IPS-NIHi11 (cell line): ENCODE measurements at places on chromosomes 7 and 10.

DNA sequence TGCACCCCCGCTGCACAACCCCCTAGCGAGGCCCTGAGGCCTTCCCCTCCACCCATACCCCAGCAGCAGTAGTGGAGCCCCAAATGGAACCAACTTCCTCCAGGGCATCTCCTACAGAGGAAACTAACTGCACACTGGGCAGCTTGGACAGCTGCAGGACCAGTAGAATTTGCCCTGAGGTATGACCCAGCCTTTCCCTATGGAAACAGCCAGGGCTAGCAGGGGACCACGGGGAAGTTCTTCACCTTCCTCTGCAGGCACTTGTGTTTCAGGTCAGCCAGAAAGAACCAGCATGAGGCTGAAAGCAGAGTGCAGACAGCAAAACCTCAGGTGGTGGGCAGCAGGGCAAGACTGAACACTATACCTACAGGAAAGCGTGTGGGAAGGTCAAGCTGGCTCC is 5.7 kb upstream of the EEPD1 start:
- no peak for DNase-seq

DNA sequence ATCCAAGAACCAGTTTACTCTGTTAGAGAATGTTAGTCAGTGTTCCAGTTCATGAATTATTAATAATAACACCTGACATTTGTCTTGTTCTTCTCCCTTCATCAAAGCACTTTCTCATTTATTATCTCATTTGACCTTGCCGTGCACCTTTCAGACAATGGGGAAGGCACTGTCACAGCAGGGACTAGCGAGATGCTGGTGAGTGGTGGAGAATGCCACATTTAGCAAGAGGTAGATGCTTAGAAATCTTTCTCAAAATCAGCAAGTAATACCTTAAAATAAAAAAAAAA is 34.2 kb upstream of the XRCC2 start:
- no peak for DNase-seq

DNA sequence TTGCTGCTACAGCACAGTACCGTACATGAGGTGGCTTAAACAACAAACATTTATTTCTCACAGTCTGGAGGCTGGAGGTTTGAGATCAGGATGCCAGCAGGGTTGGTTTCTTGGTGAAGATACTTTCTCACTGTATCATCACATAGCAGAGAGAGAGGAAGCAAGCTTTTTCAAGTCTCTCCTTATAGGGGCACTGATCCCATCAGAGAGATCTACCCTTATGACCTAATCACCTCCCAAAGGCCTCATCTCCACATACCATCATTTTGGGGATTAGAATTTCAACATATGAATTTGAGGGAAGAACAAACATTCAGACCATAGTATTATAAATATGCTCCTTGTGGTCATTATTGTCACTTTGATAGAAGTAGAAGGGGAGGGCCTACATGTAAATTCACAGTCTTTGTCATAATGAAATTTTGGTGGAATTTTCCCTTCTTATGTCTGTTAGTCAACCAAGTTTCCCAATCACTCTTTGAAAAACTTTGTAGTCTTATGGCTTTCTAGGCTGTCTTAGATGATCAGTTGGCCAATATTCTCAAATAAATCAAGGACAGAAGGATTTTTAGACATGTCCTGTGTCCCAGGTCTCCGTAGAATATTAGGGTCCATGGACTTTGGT is 606.2 kb downstream of the LRMDA start:
- DNase-seq, result no peak

GRCh38 chr7:159117366-159118196 is 27.1 kb downstream of the VIPR2 start:
- no peak for DNase-seq

- no peak for DNase-seq
These were observed 55.0 kb downstream of the TRIM24 start for GRCh38 chr7:138515001-138515528.

GRCh38 chr7:36300696-36301350 is 88.8 kb upstream of the ANLN start:
- no peak for DNase-seq

GRCh38 chr10:79320820-79321493 is 26.3 kb upstream of the PPIF start:
- no peak for DNase-seq

- DNase-seq, result peak; percentile 51
These were observed 79.5 kb upstream of the PCBD1 start for GRCh38 chr10:70967591-70968587.

DNA sequence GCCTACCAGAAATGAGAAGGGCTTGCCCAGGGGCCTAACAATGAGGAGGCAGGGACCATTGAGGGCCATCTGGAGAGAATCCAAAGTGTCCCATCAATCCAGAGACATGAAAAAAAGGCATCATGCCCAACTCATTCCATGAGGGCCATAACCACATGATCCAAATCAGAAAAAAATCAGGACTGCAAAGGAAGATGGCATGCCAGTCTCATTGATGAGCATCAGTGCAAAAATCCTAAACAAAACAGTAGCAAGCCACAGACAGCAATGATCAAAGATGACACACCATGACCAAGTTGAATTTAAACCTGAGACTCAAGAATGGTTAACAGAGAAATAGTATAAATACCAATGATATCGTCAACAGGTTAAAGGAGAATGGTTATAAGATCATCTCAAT is 7.0 kb upstream of the CYP3A4 start:
- no peak for DNase-seq

GRCh38 chr7:103296901-103297836 is at the start of gene PMPCB:
Gene PMPCB, plus strand, starts transcription at chr7:103297435. Its CDS starts 25 bp downstream, at chr7:103297460.
- DNase-seq, result peak; percentile 93

DNA sequence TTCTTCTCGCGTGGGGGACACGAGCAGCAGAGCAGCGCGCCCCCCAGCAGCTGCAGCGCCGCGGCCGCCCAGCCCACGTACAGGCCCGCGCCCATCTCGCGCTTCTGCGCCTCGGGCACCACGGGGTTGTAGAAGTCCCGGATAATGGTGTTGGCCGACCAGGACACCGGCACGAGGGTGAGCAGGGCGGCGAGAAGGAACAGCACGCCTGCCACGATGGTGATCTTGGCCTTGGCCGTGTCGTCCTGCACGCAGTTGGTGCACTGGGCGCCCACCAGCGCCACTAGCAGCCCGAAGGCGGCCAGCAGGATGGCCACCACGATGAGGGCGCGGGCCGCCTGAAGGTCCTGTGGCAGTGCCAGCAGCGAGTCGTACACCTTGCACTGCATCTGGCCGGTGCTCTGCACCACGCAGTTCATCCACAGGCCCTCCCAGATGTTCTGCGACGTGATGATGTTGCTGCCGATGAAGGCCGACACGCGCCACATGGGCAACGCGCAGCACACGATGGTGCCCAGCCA is 529 bp downstream of the CLDN3 start:
- no peak for DNase-seq

GRCh38 chr7:877312-878232 is 1.2 kb downstream of the GET4 start:
- DNase-seq, result no peak

DNA sequence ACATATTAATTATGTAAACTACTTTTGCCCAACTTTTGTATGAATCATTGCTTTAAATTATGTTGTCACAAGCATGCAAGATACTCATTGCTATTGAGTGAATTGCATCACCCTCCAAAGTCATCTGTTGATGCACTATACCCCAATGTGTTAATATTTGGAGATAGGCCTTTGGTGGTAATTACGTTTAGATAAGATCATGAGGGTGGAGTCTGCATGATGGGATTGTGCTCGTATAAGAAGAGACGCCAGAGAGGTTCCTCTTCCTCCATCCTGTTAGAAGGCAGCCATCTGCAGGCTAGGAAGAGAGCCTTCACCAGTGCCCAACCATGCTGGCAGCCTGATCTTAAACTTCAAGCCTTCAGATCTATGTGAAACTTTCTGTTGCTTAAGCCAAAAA is 95.3 kb upstream of the MAGI2 start:
- no peak for DNase-seq

GRCh38 chr7:8284606-8285005 is 22.6 kb upstream of the ICA1 start:
- DNase-seq, result no peak

DNA sequence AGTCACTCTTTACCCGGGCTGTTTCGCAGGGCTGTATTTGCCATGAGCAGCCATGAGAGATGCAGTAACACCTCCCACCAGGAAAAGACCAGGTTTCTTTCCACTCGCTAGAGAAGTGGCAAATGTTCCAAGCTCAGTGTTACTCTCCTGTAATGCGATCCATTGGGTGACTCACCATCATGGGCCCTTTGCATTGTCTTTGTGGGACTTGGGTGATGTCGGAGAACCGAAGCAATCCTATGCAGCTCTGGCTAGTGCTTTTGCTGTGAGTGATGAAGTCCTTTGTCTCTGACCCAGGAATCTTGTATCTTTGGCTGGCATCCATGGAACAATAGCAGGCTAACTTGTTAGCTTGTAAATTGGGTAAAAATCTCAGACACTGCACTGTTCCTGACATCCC is 40.0 kb downstream of the GHRHR start:
- DNase-seq, result no peak

DNA sequence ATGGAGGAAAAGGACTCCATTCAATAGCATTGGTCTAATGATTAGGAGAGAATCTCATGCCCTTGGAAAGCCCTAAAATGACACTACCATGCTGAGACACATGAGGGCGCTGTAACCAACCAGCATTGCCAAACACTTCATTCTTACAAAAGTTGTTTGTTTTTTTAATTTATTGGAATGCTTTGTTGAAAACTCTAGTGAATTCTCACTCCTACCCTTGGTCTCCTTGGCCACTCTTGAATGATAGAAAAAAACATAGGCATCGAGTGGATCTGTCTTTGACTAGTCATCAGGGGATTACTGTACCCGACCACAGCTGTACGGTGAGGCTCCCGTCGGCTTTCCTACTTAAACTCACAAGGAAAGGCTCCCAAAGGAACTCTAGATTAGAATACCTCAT is 29.3 kb upstream of the ADD3 start:
- peak; percentile 59 for DNase-seq

DNA sequence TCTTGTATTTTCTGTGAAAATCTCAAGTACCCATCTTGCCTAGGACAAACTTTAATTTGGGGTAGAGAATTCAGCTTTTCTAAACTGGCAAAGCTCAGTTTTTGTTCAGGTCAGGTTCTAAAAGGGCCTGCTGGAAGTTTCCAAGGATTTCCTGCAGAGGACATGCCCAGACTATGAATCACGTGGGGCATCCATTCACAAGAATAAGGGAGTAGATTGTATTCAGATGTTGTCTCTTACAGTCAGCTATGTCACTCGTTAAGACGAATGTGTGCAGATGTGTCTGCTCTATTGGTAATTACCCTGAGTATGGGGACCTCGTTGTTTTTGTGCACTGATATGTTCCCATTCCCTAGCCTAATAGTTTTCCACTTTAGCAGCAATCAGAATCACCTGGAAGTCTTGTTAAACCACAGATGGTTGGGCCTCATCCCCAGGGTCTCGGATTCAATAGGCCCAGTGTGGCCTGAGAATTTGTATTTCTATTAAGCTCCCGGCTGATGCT is 81.0 kb upstream of the ITPRID1 start:
- no peak for DNase-seq

- no peak for DNase-seq
These were observed 60.9 kb downstream of the GRB10 start for GRCh38 chr7:50721661-50722259.

DNA sequence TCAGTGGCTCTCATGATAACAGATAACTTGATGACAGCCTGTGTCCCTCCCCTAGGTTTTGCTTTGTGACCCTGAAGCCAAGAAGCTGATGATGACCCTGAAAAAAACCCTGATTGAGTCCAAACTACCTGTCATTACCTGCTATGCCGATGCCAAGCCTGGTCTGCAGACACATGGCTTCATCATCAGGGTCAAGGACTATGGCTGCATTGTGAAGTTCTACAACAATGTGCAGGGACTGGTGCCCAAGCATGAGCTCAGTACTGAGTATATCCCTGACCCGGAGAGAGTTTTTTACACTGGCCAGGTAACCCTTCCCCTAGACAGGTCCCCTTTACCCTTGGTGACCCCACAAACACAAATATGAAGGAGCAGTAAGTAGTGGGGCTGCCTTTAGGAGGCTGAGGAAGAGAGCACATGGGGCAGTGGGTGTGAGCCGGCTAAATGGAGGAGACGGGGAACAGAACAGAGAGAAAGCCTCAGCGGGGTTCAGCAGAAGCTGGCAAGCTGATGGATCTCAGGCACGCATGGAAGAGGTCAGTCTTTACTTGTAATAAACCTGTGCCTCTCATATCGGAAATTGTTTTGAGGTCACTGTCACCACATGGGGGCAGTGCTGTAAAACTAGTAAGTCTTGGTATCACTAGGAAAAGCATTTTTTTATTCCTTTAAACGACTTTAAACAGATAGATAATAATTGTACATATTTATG is 20.2 kb downstream of the PDCD11 start:
- peak; percentile 51 for DNase-seq

DNA sequence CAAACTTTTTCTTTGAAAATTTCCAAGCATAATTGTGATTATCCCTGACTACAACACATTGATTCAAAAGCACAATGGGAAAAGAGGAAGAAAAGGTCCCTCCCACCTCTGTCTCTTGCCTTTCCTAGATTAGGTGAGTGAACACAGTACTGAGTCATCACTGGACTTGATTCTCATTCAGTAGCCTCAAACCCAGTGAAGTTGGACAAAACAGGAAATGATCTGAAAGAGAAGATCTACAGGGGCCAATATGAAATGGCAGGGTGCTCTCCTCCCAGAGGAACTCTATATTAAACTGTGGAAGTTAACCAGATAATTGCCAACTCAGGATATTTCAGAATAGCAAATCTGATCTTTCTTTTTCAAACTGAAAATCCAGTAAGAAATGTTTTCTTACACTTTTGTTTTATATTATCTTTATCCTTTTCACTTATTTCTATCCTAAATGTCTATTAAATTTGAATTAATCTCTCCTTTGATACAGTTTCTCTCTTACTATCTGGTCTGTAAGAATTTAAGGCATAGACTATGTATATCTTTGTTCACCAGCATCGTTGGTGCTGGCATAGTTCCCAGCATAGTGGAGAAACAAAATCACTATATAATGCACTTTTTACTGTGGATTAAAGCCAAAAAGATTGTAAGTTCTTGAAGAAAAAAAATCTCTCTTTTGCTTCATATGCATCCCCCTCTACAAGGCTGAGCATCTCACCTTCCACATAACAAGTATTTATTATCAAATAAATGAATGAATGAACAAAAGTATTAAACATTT is 41.4 kb upstream of the IKZF1 start:
- no peak for DNase-seq

- peak; percentile 46 for DNase-seq
These were observed 140.7 kb upstream of the CALCR start for GRCh38 chr7:93715234-93715633.

- DNase-seq, result no peak
These were observed 11.5 kb upstream of the AKR1B10 start for GRCh38 chr7:134515569-134516468.

- DNase-seq, result no peak
These were observed 82.5 kb downstream of the EGFR start for GRCh38 chr7:55101359-55101758.

- no peak for DNase-seq
These were observed 66.7 kb upstream of the PDZD8 start for GRCh38 chr10:117441812-117442443.
